Psoas muscle (tissue), 8 donors: ENCODE measurements at places on chromosomes 13 and 19. TPM values are rescaled to one million over a fixed set of nuclear protein-coding genes. Genes with fewer than 3 reads are reported as not detected.

Gene SPINT2
- 0.95 TPM for total RNA-seq

DNA sequence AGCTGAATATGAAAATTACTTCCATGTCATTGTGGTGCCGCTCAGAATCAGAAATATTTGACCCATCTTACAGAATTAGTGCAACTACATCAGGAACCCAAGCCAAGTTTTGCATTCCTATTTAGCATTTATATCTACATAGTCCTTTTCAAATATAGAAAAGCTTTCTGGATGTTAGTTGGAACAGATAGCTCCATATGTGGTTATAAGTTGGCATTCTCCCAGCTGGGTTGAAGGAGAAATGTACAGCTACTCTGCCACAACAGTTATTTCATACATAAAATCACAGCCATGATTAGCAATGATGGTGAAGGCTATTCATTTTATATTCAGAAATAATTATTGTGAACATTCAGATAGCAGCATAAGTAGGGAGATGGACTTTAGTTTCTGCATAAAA lies 28.2 kb downstream of the HPN start:
- DNase-seq, result no peak

Gene FAM83E
- total RNA-seq, result not detected

Gene NECTIN2
- 17.5 TPM for total RNA-seq

DNA sequence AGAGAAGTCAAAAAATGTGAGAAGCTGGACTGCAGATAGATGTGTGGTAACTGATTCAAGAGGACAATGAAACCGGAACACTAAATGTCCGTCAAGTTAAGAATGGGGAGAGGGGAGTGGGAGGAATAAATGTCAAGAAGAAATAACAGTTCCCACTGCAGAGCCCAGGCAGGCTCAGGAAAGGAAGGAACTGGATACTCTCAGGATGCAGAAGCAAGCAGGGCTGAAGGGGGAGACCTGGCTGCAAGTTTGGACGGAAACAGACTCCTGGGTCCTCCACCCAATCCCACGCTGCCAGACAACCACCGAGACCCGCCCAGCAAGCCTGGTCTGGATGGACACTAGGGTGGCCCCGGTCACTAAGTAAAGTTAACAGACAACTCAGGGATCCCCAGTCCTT lies 18.1 kb downstream of the TUBGCP3 start:
- DNase-seq, result no peak

Gene EDDM13
- total RNA-seq, result not detected

Gene ZNF154
- total RNA-seq, result 2.8 TPM

- DNase-seq, result no peak
Observed at GRCh38 chr13:80835902-80836301, 495.0 kb upstream of the SPRY2 start.

GRCh38 chr13:112248406-112248760 lies 127.8 kb upstream of the SPACA7 start:
- DNase-seq, result no peak

DNA sequence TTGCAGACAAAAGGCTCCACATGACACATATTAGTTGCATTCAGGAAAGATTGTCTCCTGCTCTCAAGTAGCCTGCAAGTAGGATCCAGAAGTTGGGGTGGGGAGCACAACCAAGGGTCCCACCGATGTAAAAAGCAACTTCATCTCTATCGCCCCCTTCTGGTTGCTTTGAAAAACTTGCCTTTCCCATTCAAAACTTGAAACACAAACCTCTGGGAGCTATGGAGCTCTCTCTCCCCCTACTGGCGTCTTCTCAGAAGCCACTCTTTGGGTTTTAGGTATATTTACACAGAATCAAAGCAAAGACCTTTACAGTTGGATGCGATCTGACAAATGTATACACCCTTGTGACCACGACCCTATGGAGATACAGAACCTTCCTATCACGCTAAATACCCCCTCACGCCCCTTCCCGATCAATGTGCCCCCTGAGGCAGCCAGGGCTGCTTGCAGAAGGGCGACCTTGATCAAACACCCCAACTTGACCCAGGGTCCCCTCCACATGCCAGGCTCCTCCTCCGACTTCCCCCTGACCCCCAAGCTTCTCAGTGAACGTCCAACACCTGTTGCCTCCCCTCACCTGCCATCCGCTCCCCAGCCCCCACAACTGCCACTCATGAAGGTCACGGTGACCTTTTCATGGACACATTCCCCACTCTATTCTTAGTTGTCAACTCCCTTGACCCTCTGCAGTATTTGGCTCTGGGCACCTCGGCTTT lies 10.1 kb downstream of the NOSIP start:
- DNase-seq, result no peak

Gene KCNC3
- 1.0 TPM for total RNA-seq

GRCh38 chr13:111241862-111242261 lies 78.6 kb upstream of the TEX29 start:
- no peak for DNase-seq

- no peak for DNase-seq
Observed at GRCh38 chr19:35963514-35963913, 27.3 kb downstream of the LRFN3 start.

Gene FGF21
- total RNA-seq, result 1.7 TPM

Gene RNF17
- not detected for total RNA-seq

DNA sequence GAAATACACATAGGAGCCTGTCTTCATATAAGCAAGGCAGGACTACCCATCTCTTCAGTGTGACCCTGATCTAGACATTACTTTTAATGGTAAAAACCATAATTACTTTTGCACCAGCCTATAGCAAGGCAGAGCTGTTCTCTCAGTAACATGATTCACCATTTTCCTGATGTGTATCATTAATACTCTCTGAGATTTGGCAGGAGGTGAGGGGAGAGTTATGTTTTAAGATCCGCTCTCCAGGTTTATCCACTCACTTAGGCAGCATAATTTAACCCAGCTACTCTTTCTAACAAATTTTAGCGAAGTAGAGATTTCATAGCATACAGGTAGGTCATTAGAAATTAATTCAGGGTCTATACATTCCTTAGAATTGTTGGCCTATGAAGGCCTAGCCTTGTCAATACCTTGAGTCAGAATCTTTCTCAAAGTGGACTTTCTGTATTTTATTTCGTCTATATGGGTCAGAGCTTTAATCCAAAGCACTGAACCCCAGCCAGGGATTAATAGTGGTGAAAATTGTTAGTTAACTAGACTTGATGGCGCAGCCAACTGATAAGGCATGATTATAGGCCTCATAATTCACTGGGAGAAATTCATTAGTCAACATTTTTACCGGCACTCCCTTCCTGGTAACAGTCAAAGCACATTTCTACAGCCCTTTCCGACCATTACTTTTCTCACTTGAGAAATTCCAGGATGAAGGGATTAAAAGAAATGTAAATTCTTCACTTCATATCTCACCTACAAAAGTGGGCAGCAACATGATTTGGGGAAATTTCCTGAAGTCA lies 955.1 kb downstream of the DIAPH3 start:
- DNase-seq, result no peak

DNA sequence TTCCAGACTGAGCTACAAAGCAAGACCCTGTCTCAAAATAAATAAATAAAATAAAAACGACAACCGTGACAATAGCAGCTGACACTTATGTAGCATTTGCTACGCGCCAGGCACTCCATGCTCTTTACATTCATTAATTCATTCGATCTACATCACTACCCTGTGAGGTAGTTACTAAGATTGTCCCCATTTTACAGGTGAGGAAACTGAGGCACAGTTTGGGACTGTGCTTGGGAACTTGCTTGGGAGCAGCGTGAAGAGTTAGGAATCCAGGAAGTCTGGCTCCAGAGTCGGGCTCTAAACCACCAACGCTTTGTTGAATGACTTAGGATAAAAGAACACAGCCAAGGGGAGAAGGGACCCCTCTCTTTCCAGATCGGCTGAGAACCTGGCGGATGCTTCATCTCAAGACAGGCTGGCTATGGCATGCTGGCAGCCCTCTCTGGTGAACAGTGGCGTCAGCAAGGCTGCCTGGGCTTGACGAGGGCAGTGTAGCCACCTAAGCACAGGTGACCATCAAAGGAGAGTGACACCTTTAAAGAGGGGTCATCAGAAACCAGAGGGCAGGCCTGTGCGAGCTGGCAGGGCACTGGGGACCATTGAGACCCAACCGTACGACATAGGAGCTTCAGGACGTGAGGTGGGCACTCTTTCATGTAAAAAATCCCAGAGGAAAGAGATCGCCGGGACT lies 591 bp downstream of the DOHH start:
- DNase-seq, result no peak
